KBM-7 (cell line): ENCODE measurements at places on chromosomes 7 and 10.

DNA sequence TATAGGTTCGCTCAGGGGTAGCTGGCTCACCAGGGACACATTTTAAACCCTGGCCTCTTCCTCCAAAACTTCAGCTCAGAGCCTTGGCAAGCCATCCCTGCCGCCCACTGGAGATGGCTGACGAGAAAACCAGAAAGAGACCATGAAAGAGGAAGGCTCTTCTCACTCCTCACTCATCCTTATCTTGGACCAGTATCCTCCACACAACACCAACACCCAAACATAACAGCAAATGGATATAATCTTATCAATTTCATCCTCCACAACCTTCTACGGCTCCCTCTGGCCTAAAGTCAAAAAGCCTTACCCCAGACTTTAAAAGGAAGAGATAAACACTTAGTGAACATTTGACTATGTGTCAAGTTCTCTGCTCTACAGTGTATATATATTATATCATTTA, 26.9 kb downstream of the DLG5 start:
- no peak for DNase-seq

DNA sequence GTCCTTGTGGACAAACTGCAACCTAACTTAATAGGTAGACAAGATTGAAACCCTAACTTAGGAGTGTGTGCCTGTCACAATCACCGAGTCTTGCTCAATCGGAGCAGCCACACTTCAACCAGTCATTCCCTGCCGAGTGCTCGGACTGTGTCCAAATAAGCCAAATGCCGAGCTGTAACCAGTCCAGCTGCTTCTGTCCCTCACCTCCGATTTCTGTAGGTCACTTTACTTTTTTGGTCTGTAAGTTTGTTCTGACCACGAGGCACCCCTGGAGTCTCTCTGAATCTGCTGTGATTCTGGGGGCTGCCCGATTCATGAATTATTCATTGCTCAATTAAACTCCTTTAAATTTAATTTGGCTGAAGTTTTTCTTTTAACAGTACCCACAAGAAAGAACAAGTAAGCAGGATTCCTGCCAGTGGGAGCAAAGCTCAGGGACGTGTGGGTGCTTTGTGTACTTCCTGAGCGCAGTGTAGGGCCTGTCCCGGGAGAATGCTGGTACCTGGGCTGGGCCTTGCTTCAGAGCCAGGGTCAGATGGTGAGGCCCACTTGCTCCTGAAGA, 140.1 kb downstream of the ACTR3B start:
- no peak for DNase-seq

- DNase-seq: no peak
Measured at GRCh38 chr10:86073199-86073977, 293.2 kb downstream of the GRID1 start.

- no peak for DNase-seq
Measured at GRCh38 chr7:80768756-80769155, 130.3 kb downstream of the CD36 start.

- no peak for DNase-seq
Measured at GRCh38 chr10:34420273-34420672, 394.8 kb downstream of the PARD3 start.

DNA sequence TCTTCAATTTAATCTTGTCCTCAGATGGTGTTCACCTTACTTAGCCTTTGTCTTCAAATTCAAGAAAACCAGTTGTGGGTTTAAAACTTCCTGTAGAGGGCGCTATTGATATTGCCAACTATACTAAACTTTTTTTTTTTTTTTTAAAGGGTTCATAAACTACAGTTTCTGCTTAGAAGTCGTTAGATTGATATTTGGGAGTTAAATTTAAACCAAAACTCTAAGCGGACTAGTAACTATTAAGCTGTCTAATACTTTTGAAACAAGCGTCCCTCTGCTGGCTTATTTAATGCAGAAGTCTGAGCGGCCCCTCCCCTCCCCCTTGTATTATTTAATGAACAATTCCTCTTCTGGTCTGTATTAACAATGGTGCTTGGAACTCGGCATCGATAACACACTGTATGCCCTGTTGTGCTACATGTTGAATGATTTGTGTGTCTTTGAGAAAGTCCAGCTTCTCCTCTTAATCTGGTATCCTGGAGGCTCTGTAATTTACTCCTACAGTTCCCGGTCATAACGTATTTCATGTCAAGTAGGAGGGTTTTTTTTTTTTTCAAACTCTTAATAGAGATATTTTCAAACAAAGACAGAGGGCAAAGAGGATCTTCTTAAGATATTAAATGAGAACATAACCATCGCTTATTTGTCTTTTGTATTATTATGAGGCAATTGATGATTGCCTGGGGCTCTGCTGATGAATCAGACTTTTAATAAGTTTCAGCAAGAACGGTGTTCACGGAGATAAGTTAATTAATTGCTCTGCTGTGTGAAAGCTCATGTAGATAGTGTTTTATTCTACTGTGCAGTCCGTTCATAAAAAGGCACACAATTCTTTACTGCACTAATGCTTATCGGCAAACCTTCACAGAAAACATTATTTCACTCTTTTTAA, 22.6 kb upstream of the CREB5 start:
- peak; percentile 77 for DNase-seq

DNA sequence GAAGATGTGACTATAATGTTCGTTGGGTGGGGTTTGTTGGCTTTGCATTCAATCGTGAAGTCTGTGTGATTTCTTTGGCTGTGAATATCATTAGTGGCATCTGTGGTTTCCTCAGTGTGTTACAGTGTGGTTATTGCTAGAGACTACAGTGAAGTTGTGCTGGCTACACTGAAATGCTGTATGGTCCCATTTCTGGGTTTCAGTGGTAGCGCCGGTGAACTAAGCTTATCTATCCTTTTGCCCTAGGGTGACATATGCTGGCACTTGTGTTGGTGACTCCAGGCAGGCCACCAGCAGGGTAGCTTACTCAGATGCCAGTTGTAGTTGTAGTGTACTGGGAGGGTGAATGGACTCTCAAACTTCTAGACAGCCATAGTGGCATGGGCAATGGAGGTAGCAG, 259.5 kb downstream of the ANKRD30A start:
- DNase-seq: peak; percentile 22

DNA sequence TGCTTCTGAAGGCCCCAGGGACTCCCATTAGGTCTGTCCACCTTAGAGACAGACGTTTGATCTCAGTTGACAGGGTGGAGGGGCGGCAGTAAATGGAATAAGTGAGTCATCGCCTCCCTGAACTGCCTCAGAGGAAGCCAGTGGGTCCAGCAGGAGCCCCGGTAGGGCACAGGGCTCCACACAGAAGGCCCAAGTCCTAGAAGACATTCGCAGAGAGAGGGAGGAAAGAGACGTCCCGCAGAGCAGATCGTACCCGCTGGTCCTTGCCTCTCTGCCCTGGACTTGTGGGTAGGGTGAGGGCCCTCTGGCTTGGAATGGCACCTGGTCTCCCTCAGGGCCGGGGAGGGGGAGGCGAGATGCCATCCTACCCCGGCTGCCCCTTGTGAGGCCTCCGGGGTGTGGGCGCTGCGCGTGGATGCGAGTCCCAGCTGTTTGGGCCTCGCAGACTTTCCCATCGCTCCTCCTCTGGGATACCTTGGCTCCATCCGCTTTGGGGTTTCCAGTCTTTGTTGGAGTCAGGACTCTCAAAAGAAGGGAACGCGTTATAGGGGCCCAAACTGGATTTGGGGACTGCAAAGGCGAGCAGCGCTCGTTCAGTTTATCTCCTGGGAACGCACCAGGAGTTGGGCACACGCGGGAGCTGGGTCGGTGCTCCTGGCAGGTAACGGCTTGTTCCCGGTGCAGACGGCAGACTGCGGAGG, 5.1 kb downstream of the TLX1 start:
- DNase-seq: peak; percentile 38

- no peak for DNase-seq
Measured at GRCh38 chr7:96244992-96245292, 77.0 kb downstream of the SLC25A13 start.

DNA sequence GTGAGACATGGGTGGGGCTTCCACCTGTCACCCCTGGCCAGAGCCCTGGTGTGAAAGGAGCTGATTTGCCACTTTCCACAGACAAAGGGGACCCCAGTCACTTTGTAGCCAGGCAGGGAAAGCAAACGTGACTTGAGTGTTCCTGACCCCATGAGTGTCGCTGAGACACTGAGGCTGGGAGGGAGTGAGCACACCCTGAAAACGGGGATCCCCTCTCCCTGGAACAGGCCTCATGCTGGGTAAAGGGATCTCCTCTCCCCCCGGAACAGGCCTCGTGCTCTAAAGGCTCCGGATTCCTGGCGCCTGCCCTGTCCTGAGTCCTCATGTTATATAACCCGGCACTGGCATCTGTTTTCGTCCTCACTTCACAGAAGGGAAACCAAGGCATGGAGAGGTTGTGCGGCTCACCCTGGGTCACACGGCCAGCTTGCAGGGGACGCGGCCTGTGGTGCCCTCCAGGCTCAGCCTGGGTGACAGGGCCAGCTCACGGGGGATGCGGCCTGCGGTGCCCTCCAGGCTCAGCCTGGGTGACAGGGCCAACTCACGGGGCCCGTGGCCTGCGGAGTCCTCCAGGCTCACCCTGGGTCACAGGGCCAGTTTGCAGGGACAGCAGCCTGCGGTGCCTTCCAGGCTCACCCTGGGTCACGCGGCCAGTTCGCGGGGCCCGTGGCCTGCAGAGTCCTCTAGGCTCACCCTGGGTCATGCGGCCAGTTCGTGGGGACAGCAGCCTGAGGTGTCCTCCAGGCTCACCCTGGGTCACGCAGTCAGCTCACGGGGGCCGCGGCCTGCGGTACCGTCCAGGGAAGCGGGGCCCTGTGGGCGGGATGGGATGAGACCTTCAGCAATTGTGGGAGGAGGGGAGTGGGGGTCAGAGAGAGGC, 104.7 kb downstream of the PDGFA start:
- DNase-seq: no peak

GRCh38 chr7:140214075-140214684, 37.4 kb upstream of the KDM7A start:
- DNase-seq: no peak

- peak; percentile 46 for DNase-seq
Measured at GRCh38 chr10:132306864-132307751, 642 bp downstream of the STK32C start.

DNA sequence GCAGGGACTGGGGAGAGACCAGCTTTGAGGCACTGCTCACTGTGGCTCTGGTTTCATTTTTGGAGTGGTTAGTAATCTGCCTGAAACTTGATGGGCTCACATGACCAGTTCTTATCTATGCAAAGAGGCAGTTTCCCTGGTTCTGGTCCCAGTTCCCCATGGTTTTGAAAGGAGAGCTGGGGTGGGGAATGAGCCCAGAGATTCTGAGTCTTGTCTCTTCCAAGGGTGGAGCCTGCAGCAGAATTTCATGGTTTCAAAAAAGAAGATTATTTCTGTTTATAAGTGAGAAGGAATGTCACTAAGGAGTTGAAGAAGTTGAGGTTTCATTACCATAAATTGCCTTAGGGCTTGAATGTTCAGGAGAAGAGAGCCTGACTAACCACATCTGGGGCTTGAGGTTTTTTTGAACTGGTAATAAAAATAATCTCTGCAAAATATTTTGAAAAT, 190.2 kb upstream of the HABP2 start:
- no peak for DNase-seq

- DNase-seq: no peak
Measured at GRCh38 chr10:8584666-8585065, 530.2 kb downstream of the GATA3 start.

DNA sequence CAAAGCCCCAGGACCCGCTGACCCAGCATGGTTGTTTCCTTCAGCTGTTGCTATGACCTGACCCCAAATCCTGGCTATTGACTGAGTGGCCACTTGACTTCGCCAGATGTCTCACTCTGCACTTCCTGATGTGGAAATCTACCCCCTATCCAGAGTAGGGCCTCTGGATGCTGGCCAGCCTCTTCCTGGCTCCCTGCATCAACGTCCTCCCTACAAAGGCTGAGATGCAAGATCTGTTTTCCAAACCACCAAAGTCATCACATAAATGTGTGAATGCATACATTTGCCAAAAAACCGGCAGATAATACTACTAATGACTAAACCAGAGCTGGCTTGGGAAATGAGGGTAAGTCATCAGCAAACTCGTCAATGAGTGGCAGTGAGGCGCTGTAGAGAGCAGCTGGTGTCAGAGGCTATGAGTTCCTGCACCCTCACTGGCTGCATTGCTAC, 70.4 kb downstream of the PYROXD2 start:
- DNase-seq: no peak

DNA sequence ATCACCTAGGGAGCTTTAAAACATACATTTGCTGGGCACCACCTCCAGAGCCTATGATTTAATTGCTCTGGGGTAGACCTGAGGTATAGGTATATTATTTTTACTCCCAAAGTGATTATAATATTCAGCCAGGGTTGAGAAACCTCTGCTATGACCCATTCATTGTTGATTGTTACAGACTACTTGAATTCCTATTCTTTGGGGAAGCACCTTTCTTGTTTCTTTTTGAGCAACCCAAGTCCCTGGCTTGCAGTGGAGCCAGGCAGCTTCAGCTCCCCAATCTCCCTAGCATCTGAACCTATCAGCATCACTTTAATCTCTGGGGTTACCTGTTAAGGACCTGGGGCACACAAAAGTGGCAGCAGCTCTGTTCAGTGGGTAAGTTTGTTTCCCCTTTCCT, 8.6 kb downstream of the PRKG1 start:
- DNase-seq: no peak

- no peak for DNase-seq
Measured at GRCh38 chr7:81210137-81211064, 291.6 kb upstream of the SEMA3C start.

DNA sequence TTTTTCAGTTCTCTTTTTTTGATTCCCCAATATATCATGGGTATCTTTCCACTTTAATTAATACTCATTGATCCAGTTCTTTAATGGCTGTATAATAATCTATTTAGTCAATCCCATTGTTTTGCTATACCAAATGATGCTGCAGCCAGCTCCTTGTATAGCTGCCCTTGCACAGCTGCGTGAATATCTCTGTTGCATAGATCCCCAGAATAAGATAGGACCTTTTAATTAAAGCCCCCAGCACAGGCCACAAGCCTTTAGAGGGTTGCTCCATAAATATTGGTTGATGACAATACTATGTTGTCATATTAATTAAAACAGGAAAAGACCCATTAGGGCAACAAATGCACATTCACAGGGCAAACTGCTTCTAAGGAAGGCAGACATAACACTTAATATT, 57.9 kb downstream of the BUB3 start:
- DNase-seq: no peak

DNA sequence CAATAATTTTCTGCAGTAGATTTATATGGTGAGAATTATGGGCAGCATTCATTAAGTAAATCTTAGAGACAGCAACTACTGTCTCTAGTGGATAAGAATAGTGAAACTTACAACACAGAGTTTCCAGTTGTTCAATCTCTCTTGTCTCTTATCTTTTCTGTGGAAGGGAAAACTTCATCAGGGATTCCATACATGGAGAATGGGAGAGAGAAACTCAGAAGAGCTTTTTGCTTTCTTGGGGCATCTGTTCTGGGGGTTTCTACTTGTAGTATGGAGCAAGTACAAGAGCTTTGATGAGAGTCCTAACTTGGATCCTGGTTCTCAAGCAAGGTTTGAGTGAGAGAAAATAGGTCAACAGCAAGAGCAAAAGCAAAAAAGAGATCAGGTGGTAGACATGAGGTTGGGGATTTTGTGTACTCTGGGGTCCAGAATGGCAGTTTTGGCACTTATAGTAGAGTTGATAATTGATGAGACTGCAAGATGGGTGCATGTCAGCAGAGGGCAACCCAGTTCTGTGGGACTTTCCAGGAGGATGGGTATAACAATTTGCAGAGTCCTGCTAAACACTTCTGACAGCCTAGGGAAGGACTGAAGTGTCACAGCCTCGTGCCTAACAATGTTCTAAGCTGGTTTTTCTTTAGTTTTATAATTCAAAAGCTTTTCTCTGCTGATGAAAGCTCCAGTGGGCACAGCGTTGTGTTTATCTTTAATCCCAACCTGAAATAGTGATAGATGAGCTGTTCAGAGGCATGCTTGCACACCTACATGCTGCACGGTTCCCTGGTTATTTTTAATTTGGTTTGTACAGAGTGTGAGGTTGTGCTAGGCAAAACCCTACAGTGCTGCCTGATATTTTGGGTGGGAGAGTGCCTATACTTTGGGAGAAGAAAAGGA, 32.0 kb upstream of the STRIP2 start:
- peak; percentile 18 for DNase-seq
